ENCODE measurements at places on chromosomes 12 and 14.

DNA sequence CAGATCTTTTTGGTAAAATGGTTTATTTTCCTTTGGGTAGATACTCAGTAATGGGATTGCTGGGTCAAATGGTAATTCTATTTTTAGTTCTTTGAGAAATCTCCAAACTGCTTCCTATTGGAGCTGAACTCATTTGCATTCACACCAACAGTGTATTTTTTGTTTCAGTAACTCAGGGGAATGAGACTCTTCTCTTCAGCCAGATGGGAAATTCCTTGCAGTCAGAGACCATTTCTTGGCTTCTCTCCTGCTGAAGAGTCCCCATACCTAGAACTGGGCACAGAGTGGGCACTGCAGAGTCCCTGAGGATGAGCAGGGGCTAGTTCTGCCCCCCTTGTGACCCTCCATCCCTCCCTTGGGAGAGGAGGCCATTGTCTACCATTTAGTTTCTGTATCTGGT is 10.8 kb downstream of the SDSL start:
- no peak for DNase-seq

DNA sequence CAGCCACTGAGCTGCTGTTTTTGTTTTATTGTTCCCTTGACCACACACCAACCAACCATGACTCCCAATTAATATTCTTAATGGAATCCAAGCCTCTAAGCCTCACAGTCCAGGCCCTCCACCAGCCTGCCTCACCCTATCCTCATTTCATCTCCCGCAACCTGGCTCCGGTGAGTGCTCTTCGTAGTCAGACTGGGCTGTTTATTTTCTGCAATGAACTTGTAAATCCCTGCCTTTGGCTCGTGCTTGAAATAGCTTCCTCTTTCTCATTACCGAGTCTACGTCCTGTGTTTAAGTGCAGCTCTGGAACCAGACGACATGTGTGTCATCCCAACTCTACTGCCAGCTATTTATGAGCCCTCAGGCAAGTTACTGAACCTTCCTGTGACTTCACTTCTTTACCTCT is 12.4 kb upstream of the ETFBKMT start:
- DNase-seq = no peak

GRCh38 chr12:43749016-43749415 is 9.6 kb downstream of the PUS7L start:
- DNase-seq = no peak

- DNase-seq = peak; percentile 72
These were observed 20.0 kb upstream of the TCP11L2 start for GRCh38 chr12:106282457-106283097.

DNA sequence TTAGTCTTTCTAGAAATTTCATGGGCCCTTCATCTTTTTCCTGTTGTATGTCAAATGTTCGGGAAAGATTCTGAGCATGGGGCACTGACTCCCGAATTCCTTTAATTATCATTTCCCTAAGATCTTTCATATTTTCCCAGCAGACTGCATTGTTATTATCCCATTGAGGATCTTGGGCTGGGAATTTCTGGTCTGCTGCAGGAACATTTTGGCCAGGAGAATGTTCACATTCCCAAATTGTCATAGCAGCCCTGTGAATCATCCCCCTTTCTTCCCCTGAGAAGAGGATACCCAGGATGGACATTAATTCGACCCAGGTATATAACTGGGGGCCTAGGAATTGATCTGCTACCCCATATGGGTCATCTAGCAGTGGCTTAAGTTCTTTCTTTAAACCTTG is 112.5 kb downstream of the RIN3 start:
- DNase-seq = no peak

DNA sequence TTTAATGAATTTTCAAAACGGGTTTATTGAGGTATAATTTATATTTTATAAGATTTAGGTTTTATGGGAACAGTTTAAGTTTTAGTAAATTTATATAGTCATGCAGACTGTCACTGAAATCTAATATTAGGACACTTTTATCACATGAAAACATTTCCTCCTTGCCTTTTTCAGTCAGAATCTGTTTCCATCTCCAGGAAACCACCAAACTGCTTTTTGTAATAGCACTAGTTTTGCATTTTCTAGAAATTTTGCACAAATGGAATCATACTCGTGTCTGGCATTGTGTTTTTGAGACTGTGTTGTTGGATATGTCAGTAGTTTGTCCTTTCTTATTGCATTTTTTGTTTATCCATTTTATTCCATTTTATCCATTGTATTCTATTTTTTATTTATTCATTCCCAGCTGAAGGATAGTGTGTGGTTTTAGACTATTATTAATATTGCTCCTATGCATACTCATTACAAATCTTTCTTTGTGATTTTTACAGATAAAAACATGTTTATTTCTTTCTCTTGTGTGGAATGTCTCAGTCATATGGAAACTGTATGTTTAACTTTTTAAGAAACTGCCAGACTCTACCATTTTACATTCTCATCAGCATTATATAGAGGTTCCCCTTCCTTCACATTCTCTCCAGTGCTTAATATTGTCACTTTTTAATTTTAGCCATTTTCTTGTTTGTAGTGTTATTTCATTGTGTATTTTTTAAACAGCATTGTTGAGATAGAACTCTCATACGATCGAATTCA is 26.5 kb downstream of the PALS1 start:
- no peak for DNase-seq

DNA sequence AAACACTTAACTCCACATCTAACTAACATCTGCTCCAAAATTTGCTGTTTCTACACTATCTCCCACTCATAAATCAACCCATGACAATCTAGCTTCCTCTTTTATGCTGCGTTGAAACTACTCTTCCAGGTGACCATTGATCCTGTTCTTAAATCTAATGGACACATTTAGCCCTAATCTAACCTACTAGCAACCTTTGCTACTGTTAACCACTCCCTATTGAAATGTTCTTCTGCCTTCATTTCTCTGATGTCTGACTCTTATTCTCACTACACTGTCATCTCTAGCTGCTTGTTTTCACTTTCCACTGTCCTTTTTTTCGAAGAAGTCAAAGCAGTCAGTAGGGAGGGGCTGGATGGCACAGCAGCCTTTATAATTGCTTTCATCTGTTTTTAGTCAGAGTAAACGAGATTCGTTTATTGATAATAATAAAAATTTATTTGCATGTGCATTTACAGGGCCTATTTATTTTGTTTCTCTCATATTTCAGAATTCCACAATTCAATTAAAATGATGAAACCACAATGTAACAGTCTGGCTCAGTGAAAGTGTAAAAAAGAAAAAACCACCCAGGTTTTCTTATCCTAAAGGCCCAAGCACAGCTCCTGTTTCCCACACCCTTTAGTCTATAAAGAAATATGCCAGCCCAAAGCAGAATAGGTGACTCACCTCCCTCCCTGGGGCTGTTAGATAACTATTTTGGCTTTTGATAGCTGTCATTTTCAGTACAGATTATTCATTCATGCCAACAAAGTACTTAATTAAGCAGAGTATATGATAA is 44.9 kb downstream of the ATP2B1 start:
- DNase-seq = peak; percentile 32

GRCh38 chr12:43516045-43516444 is 36.0 kb downstream of the ADAMTS20 start:
- DNase-seq = no peak

DNA sequence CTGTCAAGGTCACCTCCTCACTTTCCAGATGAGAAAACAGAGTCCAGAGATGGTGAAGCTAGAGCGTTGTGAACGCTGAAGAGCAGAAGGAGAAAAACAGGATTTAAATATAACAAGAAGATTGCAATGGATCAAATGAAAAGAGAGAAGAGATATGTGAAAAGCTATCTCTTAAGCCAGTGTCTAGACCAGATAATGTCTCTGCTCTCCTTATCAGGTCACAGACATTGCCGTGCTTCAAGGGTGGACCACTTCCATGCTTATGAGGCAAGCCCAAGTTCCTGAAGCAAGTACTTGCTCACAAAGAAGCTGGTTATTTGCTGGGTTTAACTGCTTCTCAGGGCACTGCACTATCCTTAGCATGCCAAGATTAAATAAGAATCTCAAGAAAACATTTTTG is 31.6 kb upstream of the FRS2 start:
- DNase-seq = no peak

DNA sequence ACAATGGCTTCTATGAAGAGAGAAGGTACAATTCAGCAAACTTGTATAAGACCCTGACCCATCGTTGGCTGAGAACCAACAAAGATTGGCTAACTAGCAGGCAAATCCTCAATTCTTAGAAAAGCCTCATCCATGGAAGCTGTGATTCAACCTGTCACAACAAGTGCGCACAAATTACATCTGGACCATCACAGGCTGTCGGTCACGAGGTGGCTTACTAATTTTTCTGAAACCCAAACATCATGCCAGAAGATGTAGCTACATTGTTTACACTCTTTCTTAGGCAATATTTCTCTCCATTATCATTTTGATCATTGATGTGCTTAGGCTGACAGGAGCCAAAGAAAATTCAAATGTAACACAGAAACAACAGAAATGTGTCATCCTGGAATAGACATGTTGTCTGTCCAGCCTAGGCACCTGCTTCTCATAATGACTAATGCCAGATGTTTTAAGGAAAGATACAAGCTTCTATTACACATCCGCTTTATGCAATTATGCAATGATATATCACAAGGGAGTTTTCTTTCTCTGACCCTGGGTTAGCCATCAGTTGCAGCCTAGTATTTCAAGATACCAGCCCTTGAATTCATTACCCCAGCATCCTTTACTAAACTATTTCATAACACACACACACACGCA is 92.9 kb upstream of the DIO2 start:
- no peak for DNase-seq

- DNase-seq = no peak
These were observed 7.1 kb downstream of the IL22 start for GRCh38 chr12:68246350-68246749.

DNA sequence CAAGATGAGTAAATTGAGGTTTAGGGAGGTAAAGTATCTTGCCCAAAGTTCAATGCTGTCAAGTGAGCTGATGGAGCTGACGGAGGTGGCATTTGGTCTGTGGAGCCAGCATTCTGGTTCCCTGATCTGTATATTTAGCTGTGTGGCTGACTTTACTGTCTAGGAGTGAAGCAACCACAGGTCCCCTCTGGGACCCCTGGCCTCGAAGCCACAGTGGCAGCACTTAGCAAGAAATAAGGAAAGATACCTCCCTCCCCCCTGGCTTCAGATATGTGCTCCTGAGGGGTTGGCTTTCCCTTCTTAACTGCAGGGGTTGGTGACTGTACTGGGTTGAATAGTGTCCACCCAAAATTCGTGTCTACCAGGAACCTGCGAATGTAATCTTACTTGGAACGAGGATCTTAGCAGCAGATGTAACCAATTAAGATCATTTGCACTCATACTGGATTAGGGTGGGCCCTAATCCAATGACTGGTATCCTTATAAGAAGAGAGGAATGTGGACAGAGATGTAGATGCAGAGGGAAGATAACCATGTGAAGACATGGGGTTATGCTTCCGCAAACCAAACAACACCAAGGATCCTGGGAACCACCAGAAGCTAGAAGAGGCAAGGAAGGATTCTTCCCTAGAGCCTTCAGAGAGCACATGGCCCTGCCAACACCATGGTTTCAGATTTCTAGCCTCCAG is 2.0 kb upstream of the ACVR1B start:
- DNase-seq = no peak

DNA sequence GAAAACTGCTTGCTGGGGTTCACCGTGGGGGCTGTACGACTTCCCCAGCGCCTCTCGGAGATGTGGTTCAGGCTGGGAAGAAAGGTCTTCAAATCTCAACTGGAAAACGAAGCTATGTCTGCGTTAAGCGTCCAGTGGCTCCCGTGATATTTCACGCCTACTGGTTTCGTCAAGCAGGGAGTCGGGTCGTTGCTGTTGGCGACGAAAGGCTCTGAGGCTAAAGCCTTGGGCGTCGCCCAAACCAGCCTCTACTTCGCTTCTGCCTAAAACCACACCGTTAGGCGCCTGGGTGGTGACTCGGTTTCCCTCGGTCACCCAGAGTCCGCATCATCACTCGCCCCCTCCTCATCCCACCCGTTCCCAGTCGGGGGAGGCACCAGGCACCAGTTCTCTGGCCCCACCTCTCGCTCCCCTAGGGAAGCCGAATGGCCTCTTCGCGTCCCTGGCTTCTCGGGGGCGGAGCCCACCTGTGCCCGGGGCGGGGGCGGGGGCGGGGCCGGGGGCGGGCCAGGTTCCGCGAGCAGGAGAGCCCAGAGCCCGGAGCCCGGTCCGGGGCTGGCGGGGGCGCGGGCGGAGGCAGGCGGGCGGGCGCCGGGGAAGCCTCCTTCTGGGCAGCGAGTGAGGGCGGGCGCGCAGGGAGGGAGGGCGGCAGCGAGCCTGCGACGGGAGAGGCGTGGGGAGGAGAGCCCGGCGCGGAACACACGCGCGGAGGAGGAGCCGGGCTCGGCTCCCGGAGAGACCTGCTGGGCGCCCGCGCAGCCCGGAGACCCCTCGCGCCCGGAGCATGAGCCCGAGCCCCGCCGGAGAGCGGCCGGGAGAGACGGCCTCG is at the start of gene B4GALNT3:
Gene B4GALNT3, plus strand, starts transcription at position 510 of the 829 bp plus-strand sequence. CDS start 438 bp downstream, outside the sequence.
- peak; percentile 63 for DNase-seq

- DNase-seq = no peak
These were observed 79.3 kb downstream of the DNAI7 start for GRCh38 chr12:25115677-25116076.

GRCh38 chr12:26279091-26279490 is 83.7 kb downstream of the SSPN start:
- no peak for DNase-seq

GRCh38 chr12:46921048-46921763 is 95.4 kb upstream of the SLC38A4 start:
- DNase-seq = no peak
